ENCODE measurements at places on chromosomes 1 and 21.

DNA sequence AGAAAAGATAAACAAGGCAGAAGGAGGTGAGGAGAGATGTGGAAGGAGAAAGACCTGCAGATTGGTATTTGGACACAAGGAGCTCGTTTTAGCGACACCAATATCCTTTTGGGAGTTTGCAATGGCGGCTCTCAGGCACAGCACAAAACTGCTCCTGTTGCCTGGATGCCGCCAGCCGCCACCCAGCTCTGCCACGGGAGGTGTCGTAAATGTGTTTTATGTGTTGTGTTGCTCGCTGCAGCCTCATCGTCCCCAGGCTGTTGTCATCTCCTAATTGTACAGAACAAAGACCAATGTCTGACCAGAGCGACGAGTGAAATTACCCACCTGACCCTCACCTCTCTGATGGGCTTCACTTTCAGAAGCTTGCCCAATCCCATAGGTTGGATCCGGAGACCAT, 96.6 kb upstream of the ZNF281 start:
- no peak for DNase-seq

DNA sequence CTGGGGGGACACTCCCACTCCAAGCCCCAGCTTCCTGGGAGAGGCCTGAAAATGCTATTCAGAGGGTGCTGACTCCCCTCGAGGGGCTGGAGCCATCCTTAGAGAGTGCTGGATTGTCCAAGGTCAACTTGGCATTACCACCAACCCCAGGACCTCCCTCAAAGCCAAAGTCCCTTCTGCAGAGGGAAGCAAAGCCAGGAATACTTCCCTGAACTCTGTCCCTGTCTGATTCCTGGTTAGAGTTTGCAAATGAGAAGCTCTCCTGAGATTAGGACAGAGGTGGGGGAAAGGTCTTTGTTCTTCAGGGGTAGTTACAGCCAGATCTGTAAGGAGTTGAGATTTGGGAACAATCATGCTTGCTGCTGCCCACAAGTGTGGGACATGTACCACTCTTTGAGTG, 45.3 kb downstream of the TLR5 start:
- no peak for DNase-seq

- no peak for DNase-seq
Observed at GRCh38 chr1:13801232-13801631, 101.2 kb downstream of the PRDM2 start.

GRCh38 chr1:62312698-62313097, 6.5 kb downstream of the KANK4 start:
- DNase-seq: no peak

DNA sequence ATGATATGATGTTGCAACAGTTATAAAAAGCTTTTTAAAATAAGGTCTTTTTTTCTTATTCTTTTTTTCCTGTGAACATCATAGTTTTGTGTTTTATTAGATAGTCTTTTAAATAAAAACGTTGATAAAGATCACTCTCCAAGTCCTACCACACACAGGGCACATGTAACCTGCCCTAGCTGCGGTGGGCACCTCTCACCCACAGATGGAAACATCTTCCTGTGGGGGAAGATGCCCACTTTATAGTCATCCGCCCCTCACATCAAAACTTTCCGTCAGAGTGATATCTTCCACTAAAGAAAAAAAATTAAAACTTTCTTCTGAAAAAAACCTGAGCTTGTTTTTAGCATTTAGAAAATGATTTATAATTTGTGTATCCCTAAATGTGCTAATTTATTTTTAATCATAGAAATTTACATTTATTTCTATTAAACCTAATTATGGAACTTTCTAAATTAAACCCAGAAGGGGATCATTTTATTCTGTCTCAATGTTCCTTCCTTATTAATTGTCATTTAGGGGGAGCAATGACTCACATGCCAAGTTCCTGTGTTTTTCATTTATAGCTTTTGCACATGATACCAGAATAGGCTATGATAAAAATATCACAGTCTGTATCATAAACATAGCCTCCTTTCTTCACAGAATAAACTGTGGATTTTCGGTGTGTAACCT, 24.7 kb downstream of the TNFRSF9 start:
- peak; percentile 45 for DNase-seq

GRCh38 chr1:244897476-244898254, 33.3 kb upstream of the HNRNPU start:
- no peak for DNase-seq

DNA sequence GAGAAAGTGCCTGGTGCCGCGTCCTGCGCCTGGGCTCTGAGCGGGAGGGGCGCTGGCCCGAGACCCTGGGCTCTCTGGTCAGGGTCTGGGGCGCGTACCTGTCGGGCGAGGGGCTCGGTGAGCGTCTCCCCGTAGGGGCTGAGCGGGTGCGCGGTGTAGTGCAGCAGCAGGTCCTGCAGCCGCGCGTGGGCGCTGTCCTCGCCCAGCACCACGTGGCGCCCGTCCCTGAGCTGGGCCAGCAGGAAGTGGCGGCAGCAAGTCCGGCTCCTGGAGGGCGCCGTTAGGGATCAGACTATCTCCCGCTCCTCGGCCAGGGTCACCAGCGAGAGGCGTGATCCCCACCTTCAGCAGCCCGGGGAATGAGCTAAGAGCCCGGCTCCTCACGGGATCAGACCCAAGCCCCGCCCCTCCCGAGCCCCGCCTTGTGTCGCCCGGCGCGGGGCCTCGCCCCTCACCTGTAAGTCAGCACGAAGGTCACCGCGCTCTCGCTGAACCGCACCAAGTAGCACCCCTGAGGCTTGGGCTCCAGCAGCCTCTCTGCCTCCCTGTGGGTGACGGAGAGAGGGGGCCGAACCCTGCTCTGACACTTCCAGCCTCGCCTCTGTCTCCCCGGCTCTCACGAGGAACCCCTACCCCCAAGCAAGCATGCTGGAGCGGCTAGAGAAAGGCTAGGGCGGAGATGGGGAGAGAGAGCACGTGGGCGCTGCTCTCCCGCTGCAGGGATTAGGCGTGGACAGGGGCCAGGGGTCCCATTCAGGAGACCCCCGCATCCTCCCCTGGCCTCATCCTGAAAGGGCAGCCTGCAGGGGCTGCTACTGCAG, 2.7 kb downstream of the SH2D2A start:
- DNase-seq: peak; percentile 81

GRCh38 chr1:31310198-31310597, 13.4 kb downstream of the ZCCHC17 start:
- DNase-seq: no peak

- no peak for DNase-seq
Observed at GRCh38 chr1:59100708-59101374, 196.1 kb upstream of the FGGY start.

DNA sequence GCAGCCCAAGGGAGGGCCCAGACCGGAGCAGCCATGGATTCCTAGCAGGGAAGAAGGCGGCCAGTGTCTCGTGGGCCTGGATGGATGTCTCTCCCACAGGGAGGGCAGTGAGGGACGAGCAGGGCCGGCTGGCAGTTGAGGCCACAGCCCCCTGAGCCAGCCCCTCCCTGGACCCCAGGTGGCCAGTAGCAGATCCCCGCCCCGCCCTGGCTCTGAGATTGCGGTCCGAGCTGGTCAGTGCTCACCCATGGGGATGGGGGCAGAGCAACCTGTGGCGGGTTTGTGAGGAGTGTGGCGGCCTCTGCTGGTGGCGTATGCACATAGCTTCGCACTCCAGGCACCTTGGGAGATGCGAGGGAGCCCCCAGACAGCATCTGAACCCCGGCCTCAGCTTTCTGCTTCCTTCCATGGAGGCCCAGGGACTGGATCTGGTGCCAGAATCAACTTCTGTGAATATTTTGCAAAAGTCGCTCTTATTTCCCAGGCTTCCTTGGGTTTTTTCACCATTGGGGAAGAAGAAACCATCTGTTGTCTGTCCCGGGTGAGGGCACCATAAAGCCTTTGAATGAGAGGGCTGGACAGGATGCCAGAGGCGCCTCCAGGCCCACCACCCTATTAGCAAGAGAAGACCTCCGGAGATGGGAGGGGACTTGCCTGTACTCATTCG, 8.4 kb upstream of the KCNN3 start:
- DNase-seq: peak; percentile 79

Measured in activated CD4-positive, alpha-beta T cell treated with anti-CD3 and anti-CD28 coated beads, Interleukin-2, amount 50 U/mL, for 48 hours (primary cell).